ENCODE measurements at places on chromosomes 5 and 9.

DNA sequence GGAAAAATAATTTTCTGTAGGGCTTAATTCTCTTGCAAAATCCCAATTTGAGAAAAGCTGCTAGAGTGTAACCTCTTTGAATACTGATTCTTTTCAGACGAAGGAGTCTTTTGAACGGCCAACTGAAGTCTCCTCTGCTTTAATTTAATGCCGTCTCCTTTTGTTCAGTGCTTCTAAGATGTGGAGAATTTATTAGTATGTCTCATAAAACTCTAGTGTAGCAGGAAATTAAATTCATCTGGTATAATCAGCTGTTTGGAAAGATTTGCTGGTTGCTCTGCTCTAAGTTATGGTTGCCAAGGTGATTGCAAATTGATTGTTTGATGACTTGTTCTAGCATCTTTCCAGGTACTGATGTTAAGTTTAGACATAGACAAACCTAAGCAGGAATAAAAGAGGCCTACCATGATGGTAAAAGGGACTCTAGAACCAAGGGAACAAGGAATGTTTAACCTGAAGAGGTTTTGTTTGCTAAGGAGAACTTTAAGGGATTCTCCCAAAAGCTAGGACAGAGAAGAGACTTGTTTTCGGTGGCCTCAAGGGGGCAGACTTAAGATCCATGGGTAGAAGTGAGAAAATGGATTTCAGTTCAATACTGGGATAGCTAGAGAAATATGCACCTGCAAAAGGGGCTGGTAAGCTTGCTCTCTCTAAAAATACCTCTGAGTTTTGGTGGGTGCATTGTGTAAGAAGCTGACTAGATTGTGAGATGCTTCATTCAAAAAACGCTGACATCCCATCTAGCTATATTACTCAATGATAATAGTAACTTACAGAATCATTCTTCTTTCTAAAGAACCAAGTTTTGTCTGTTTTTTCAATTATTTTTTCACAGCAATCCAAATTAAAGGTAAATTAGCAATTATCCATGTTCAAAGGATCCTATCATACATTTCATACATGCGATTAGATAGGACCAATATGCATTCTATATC is 5.7 kb upstream of the ADRB2 start:
- DNase-seq = no peak

- no peak for DNase-seq
These were observed 75.9 kb downstream of the COL27A1 start for GRCh38 chr9:114231273-114231672.

GRCh38 chr9:2676466-2676865 is 40.8 kb upstream of the KCNV2 start:
- DNase-seq = no peak

- no peak for DNase-seq
These were observed 46.8 kb upstream of the HAPLN1 start for GRCh38 chr5:83767409-83767992.

DNA sequence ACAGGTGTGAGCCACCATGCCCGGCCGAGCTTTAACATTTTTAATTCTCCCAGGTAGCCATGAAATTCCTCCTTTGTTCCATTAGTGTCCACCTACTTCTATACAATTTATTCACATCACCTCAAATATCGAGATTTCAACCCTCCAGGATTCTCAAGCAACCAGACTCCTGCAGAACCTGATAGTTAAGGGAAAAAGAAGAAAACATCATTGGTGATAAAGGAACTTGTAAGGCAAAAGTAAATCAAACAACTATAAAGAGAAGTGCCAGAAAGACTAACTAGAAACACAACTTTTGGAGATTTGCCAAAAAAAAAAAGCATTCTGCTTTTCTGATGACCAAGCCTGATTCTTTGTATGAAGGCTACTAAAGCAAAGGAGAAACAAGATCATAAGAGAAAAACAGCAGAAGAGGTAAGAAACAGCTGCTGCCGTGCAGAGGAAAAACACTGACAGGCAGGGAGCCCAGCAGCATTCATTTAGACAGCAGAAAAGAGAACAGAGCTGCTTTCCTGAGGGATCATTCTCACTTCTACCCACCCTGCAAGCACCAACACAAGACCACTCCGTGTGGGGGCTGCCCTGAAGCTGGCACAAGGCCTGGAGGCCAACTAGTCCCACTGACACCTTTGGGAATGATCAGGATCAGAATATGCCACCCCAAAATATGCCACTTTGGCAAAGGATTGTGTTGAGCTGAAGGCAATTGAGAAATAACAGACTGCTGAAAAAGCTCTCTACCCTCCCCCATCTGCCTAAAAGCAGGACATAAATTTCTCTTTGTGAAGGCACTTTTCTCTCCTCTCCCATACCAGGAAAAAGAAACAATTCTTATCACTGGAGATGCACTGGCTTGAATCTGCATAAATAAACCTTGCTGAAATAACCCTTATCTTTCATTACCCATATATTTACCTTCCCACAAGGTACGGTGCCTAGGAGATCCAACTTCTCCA is 75.1 kb downstream of the ALDH7A1 start:
- DNase-seq = no peak

DNA sequence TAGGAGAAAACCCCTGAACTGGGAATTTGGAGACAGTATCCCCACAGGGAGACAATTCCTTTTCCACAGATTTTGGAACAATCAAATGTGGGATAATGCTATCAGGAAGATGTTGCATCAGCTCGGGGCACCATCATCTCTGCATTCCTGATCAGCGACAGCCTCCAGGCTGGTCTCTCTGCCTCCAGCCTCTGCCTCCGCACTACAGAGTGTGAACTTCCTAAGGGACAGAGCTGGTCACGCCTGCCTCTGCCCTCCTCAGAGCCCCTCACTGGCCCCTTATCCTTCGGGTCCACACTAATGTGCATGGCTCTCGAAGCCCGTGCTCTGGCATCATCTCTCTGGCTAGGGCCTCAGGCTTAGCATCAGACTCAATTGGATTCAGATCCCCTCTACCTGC is 8.6 kb downstream of the FOXI1 start:
- no peak for DNase-seq

DNA sequence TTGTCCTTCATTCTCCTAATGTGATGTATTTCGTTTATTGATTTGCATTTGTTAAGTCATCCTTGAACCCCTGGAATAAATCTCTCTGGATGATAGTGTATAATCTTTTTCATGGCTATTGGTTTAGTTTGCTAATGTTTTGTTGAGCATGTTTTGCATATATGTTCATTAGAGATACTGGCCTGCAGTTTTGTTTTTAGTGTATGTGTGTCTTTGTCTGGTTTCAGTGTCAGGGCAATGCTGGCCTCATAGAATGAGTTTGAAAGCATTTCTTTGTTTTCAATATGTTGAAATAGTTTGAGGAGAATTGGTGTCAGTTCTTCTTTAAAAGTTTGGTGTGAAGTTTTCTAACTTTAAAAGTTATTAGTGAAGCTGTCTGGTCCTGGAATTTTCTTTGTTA is 149.6 kb upstream of the ATP10B start:
- no peak for DNase-seq

- DNase-seq = no peak
These were observed 84.0 kb upstream of the SLC25A48 start for GRCh38 chr5:135750506-135750905.
